K562 (cell line): ENCODE measurements at places on chromosomes 7 and 10. TPM values are rescaled to one million over a fixed set of nuclear protein-coding genes. Genes with fewer than 3 reads are reported as not detected.

Gene PNLIPRP1
- 0.60 and 1.1 TPM in 2 replicates for total RNA-seq

Gene ZNF727
- not detected in 2 replicates for total RNA-seq

Gene TMEM270
- not detected in 2 replicates for total RNA-seq

Gene PLEKHS1
- total RNA-seq, result not detected in 2 replicates

Gene INMT
- 0.11 and 0.27 TPM in 2 replicates for total RNA-seq

Gene TAS2R4
- total RNA-seq, result 0.51 and 0.63 TPM in 2 replicates

Gene HMX3
- 43.2 and 43.5 TPM in 2 replicates for total RNA-seq

Gene PNLIP
- total RNA-seq, result 0.69 and 1.1 TPM in 2 replicates

Gene ASZ1
- not detected in 2 replicates for total RNA-seq

Gene ITGB8
- 0.02 and 0.04 TPM in 2 replicates for total RNA-seq
